ENCODE measurements at places on chromosomes 16 and 17.

- DNase-seq = no peak
These were observed 17.6 kb upstream of the CDRT4 start for GRCh38 chr17:15485045-15485444.

GRCh38 chr17:75181110-75181509, 1.6 kb downstream of the SUMO2 start:
- no peak for DNase-seq

DNA sequence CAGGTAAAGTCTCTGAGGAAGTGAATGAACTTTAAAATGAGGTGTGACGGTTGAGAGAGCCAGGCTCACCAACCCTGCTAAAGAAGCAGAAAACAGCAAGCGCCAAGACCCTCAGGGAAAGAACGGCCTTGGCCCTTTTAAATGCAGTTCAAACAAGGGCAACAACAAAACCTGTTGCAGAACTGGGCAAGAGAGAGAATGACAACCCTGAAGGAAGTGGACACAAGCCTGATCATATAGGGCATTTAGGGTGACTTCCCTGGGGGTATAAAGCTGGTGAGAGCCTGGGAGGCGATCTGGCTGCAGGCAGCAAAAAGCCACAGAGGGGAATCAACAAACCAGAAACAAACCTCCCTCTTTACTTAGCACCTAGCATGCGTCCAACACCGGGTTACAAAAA, 1.0 kb downstream of the CPPED1 start:
- DNase-seq = no peak

- peak; percentile 5 for DNase-seq
These were observed 11.9 kb upstream of the SLC4A1 start for GRCh38 chr17:44279666-44280391.

DNA sequence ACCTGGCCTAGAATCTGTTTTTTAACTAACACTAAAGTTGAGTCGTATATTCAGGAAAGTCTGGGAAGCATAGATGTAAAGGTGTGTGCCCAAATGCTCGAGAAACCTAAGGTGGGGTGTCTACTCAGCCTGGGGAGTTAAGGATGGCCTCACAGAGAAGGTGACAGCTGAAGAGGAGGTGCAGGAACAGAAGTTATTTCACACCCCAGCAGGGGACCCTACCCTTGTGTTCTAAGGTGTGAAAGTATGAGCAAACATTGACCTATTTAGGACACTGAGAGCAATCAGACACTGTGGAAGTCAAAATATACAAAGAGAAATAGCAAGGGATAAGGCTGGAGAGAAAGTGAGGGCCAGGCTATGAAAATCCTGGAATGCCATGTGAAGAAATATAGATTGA, 49.0 kb upstream of the DHX40 start:
- no peak for DNase-seq

DNA sequence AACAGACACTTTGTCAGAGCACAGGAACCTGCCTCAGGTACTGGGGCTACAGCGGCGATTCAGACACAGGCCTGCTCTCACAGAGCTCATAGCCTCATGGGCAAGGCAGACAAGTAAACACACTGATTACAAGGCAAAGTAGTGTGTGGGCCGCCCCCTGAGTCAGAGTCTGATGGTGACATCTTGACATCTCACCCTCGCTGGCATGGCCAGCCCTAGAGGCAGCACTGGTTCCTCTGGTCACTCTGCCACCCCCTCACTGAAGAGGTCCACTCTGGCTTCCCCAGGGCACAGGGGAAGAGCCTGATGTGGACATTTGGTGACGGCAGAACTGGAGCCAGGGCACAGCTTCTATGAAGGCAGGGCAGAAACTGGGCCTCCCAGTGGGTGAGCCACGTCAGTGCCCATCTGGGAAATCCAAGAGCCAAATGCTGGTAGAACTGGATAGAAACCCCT, 32.9 kb upstream of the TOB1 start:
- DNase-seq = no peak

- no peak for DNase-seq
These were observed 39.7 kb upstream of the PITPNM3 start for GRCh38 chr17:6596081-6596480.

DNA sequence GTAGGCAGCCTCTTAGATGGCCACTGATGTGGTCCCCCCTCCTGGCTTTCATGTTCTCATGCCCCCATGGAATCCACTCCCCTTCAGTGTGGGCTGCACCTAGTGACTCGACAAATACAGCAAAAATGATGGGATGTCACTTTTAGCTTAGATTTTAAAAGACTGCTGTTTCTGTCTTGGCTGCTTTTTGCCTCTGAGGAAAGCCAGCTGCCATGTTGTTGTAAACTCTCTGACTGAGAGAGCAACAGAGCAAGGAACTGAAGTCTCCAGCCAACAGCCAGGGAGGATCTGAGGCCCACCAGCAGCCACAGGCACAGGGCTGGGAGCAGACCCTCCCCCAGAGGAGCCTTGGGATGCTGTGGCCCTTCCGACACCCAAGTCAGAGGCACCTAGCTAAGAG, 60.6 kb upstream of the MARCHF10 start:
- no peak for DNase-seq

DNA sequence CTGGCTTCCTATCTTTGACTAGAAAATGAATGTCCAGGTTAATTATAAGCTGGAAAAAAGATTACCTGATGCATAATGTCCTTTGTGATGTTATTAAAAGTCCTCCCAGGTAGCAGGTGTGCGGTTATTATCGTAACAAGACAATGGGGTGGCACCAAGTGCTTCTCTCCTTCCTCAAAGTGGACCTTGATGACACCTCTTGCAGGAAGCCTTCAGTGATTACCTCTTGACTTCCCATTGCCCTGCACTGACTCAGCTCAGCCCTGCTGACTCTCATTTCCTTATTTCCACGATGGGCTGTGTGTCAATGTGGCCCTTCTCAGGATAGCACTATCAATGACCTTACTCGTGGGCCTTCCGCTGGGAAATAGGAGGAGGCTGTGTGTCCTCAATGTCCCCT, 477.4 kb upstream of the CCL2 start:
- no peak for DNase-seq

DNA sequence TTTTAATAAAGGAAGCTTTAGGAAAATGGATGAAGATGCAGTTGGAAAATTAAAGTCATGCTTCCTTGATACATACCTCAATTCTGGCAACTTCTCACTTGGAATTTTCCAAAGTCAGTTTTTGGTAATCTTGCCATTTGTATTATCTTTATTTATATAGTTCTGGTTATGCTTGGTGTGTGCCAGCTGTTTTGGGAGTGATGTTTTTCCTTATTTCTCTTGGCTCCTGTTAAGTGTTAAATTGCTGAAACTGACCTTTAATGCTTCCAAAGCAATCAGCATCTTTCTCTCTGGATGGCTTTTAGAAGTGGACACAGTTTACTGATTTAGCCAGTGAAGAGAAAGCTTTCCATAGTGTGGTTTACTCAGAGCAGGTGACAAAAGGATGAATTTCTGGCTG, 70.1 kb upstream of the HAS3 start:
- no peak for DNase-seq

DNA sequence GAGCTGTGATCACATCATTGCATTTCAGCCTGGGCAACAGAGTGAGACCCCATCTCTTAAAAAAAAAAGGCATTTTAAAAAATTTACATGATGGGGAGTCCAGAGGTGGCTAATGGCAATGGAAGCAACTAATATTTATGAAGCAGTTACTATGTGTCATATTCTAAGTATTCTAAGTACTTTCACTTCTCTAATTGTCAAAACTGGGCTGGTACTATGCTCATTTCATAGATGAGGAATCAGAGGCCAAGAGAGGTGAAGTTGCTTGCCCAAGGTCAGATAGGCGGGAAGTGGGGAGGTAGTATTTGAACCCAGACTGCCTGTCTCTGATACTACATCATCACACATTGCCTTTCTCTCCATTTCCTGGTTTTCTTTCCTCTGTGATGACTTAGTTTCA, 50.7 kb downstream of the SLC5A11 start:
- DNase-seq = no peak

GRCh38 chr16:68993885-68994284, 111.6 kb upstream of the HAS3 start:
- DNase-seq = no peak

GRCh38 chr16:81327011-81327410, 12.2 kb downstream of the GAN start:
- no peak for DNase-seq

GRCh38 chr17:5128905-5129535, 13.2 kb downstream of the USP6 start:
- DNase-seq = no peak

GRCh38 chr17:27346228-27346899, 52.5 kb downstream of the WSB1 start:
- DNase-seq = no peak

- DNase-seq = no peak
These were observed 138.7 kb downstream of the ANKFN1 start for GRCh38 chr17:56292010-56292409.

DNA sequence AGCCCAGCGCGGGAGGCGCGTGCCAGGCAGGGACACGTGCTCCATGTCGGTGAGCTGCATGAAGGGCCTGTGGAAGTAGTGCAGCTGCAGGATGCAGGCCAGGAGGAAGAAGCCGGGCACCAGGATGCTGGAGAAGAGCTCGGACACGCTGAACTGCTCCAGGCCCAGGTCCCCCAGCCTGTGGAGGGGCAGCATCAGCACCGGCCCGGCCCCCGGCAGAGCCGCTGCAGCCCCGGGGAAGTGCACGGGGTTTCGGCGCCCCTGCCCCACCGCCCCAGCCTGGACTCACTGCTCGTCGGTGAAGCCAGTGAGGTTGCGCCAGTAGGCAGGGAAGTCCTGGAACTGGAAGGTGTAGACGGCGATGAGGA, 28.0 kb downstream of the CTU2 start:
- DNase-seq = no peak

GRCh38 chr17:20955427-20956323, 87.1 kb downstream of the USP22 start:
- DNase-seq = no peak

DNA sequence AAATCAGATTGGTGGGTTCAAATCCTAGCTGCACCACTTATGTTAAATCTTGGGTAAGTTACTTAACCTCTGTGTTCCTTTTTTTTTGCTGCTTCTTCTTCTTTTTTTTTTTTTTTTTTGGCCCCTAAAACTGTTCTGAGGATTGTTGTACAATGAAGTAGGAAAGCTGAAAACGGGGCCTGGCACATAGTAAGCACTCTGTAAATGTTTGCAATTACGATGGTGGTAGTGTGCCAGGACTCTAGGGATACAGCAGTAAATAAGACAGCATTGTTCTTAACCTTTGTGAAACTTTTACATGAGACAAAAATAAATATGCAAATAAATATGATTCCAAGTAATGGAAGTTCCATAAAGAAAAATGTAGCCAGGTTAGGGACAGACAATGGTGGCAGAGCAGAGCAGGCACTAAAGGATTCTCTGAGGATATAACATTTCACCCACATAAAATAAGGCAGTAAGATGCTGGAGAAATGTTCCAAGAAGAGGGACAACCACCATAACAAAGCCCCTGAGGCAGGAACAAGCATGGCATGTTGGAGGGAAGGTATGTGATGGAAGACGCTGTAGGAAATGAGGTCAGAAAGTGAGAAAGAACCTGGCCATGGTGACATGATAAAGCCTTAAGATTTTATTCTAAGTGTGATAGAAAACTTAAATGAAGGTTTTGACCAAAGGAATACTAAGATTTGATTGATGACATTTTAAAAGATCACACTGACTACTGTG, 127.3 kb downstream of the NLK start:
- no peak for DNase-seq

DNA sequence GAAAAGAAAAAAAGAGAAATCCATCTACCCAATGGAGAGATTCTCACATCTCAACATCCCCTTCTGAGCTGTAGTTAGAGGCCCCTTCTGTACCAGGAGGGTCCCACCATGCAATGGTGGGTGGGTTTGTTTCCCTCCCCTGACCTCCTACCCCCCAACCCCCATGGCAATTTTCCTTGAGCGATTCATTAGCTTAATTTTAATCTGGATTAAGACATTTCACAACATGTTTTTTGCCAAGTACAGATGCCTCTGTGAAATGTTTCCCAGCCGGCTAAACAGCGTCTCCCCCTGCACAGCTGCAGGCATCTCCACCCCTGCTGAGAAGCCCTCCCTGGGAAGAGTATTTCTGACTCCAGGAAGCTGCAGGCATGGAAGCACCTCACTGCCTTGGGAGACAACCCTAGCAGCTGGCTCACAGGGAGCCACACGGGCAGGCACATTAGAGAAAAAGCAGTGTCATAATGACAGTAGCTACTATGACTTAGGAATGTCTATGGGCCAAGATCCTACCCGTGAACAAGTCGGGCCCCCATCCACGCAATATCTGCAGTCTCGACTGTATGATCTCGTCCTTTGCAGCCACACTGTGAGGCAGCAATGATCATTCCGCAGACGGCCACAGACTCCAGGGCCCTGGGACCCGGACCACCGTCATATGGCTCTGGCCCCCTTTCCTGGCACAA, 117.3 kb downstream of the ADCY9 start:
- no peak for DNase-seq

DNA sequence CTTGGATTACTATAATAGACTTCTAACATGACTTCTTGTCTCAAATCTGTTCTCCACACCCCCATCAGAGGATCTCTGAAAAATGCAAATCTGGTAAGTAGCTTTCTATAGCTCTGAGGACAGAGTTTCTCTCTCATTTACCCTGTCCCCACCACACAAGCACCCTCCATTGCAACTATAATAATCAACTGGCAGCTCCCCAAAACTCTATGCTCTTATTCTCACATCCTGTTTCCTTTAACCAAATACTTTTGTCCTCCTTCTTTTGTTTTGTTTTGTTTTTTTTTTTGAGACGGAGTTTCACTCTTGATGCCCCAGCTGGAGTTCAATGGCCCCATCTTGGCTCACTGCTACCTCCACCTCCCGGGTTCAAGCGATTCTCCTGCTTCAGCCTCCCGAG, 73.4 kb downstream of the HELZ start:
- no peak for DNase-seq

GRCh38 chr17:10041287-10041612, 136.2 kb upstream of the RCVRN start:
- no peak for DNase-seq

DNA sequence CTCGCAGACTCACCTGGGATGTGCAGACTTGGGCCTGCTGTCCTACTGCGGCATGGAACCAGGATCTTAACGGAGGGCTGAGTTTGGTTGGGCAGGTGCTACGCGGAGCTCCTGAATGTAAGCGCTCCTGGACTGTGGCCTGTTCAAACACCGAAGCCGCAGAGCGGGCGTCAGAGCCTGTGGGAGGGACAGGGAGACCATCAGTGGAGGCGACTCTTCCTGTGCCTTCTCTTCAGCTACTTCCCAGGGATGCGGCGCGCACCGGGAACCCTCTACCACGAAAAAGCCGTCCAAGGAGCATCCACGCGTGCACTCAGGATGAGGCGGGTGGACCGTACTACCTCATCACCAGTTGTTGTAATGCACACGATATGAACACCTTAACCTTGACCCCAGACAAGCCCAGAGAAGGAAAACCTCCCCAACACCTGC, 2.0 kb downstream of the USP36 start:
- no peak for DNase-seq

DNA sequence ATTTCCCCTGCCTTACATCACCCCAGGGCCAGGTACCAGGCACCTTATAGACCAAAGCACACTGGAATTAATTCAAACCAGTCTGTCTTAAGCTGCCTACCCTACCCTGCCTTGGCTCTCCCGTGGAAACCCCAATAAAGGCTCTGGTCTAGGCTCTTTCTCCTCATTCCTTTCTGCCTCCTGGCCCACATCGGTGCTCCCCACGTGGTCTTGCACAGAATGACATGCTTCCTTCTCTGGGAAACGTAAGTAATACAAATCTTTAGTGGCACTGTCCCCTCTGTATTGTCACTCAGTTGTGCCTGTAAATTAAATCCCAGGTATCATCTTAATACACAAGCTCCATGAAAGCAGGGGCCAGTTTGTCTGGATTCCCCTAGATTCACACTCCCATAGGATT, 16.6 kb downstream of the KRT25 start:
- DNase-seq = no peak

- DNase-seq = no peak
These were observed 41.9 kb downstream of the FTO start for GRCh38 chr16:53745753-53746266.
